Calu3 (cell line): ENCODE measurements at places on chromosomes 12 and 14.

DNA sequence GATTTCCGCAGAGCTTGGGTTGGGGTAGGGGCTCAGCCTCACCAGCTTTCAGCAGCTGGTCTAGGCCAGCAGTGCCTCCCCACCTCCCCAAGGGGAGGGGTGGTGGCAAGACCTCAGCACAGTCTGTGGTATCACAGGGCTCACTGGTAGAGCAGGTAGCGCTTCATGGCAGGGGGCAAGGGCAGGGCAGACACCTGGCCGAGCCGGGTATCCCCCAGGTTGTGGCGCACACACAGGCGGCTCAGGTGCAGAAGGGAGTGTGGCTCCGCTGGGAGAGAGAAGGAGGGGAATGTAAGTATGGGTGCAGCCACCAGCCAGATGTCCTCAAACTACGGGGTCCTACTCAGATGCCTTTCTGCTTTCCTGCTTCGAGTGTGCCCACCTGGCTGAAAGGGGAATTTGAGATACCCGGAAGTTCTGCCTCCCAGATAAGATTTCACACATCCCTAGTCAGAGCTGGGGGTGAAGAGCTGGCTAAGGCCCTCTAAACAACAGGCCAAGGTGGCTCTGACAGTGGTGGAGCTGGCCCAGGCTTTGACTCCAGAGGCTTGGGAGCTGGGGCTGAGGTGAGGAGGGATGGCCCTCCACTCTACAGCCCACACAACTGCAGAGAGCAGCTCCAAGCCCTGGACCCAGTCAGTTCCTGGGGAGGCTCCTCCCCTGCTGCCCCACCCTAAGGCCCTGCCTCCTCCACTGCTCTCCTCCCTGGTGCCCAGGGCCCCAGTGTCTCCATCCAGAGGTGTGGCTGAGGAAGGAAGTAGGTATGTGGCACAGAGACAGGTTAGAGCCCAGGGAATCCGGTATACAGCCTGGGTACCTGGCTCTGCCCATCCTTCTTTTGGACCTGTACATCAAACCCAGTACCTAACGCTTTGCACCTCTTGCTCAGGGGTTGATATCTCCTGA is 1.8 kb downstream of the SPSB2 start:
- DNase-seq: peak; percentile 74

- DNase-seq: no peak
Observed at GRCh38 chr12:111150921-111151840, 217.7 kb downstream of the PHETA1 start.

- DNase-seq: no peak
Observed at GRCh38 chr12:19288603-19289244, 150.6 kb upstream of the AEBP2 start.

DNA sequence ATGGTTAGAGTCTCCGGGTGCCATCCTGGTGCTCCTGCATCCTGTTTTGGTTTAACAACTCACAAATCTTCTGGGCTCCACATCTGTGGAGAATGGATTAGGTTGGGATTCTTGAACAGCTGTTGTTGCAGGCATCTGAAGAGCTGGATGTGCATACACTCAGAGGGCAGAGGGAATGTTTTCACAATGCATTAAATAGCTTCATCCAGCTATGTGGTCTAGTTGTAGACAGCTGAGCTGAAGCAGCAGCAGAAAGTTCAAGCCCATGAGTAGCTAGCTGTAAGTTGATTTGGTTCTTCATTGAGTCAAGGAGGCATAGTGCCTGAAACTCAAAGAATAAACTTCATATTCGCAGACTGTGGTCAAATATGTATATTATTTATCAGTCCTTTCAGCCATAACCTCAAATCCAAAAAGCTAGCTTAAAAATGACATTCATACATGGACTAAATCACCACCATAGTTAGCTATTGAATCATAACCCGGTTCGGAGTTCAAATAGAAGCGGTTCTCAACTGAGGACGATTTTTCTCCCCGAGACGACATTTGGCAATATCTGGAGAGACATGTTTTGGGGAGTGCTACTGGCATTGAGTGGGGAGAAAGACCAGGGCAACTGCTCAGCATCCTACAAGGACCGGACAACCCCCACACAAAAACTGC is 858 bp upstream of the ANKRD13A start:
- DNase-seq: no peak

DNA sequence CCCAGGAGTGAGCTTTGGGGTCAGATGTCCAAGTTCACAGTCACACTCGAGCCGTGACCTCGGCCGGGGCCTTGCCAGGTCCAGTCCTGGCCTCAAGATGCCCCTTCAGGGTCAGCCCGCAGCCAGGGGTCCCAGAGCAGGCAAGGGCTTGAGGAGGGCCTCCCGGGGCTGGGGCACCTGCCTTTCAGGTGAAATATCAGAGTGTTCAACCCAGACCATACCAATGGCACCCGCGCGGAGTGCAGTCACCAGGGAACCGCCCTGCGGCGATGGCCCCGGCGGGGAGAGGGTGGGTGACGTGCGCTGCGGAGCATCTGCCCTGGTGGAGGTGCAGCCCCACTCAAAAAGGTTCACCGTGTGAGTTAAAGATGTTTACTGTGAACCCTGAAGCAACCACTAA is 16.9 kb downstream of the LRCOL1 start:
- DNase-seq: peak; percentile 27

DNA sequence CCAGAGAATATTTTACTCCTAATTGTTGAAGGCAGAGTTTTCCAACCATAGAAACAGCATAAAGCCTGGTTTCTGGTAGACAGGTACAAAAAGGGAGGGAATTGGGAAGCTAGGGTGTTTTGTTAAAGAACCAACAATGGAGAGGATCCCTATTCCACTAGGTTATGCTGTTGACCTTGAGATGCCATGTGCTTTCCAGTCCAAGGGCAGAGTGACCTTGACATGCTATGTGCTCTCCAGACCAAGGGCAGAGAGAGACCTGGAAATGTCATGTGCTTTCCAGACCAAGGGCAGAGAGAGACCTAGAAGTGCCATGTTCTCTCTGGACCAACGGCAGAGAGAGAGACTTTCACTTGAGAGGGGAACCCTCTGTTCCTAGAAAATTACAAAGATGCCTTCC is 1043.8 kb upstream of the FBXO33 start:
- DNase-seq: no peak

GRCh38 chr12:22477894-22478287 is 66.5 kb downstream of the C2CD5 start:
- no peak for DNase-seq

DNA sequence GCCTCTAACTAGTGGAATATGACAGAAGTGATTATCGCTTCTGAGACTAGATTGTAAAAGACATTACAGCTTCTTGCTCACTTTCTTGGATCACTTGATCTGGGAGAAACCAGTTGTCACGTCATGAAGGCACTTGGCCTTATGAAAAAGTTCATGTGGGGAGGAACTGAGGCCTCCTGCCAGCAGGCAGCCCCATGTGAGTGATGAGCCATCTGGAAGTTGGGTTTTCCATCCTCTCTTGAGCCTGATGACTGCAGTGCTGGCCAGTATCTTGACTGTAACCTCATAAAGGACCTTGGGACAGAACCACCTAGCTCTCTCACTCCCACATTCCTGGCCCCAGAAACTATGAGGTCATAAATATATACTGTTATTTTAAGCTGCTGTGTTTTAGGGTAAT is 28.0 kb downstream of the TTLL5 start:
- DNase-seq: no peak

- DNase-seq: no peak
Observed at GRCh38 chr12:90622431-90622830, 332.5 kb downstream of the CCER1 start.

GRCh38 chr12:14979468-14979867 is 6.6 kb downstream of the PDE6H start:
- DNase-seq: no peak

- no peak for DNase-seq
Observed at GRCh38 chr12:57746025-57746424, 1.2 kb downstream of the TSPAN31 start.

DNA sequence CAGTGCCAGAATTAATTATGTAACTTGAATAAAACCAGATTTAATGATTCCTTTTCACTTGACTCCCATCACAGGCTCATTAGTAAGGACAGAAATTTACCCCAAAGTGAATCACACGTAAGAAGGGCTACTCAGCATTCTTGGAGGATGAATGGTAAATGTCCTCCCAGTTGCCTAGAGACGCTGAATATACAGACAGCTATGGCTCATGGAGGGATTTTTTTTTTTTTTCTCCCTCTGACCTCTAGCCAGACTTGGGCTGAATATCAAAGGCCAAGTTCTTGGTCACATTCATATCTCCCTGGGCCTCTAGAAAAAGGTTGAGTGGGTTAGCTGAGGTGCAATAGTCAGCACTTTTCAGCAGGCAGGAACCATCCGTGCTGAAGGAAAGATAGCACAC is 77.5 kb downstream of the PHLDA1 start:
- DNase-seq: peak; percentile 62

GRCh38 chr12:63915105-63915800 is 70.8 kb downstream of the SRGAP1 start:
- peak; percentile 26 for DNase-seq

DNA sequence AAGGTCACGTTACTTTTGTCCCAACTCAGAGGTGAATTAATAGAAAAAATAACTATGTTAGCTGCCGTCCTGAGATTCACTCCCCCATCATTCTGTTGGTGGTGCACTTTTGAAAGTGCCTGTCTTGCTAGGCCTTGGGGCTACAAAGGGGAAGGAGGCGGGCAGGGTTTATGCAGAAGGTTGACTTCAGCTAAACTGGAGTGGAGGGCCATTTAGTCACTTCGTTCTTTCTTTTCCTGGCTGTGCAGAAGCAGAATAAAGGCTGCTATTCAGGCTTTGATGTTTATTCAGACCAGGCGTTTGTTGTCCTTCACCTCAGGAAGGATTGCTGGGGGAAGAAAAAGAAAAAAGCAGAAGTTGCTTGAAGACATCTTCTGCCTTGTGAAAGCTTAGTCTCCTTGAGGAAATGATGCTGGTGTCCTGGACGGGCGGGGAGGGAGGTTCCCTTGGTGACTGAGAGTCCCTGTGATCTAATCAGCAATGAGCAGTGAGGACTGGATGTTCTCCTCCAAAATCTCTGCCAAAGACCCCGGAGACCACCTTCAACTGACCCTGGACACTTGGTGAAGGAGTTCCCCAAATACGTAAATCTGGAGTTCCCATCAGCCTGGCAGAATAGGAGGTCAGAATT is 4.0 kb downstream of the GLT1D1 start:
- DNase-seq: no peak

DNA sequence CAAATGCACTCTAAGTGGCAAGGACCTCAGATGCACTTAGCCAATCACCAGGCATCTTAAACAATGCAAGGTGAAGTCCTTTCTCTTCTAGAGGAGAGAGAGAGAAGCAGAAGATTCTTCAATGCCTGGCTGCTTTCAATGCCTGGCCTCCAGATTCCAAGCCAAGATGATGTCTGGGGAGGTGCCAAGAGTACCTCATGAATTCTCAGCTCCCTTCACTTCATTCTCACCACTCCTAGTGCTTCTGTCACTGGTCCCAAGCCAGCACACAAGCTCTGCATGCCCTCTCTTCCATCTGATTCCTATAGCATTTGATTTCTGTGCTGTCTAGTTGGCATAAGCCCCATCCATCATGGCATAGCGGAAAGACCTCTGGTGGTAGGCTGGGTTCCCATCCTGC is 225.0 kb downstream of the KSR2 start:
- no peak for DNase-seq

- DNase-seq: no peak
Observed at GRCh38 chr12:79873201-79873600, 61.7 kb downstream of the PPP1R12A start.

- peak; percentile 90 for DNase-seq
Observed at GRCh38 chr12:112149596-112149995, 24.2 kb downstream of the TRAFD1 start.

DNA sequence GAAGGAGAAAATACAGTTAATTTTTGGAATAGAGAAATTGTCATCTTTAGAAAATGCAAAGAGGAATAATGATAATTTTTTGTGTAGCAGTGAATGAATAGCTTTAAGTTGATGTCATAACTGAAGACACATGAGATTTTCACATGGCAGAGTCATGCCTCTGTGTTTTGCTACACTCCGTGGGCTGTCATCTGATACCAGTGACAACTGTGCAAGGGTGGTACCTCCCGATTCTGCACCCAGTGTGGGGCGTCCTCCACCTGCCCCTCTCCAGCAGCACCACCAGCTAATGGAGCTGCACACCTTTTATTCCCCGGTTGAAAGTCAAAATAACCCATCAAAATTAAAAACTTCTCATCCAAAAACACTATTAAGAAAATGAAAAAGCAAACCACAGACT is 47.2 kb downstream of the ANKRD9 start:
- DNase-seq: no peak

GRCh38 chr12:2640709-2641108 is 154.1 kb upstream of the FKBP4 start:
- DNase-seq: peak; percentile 52

DNA sequence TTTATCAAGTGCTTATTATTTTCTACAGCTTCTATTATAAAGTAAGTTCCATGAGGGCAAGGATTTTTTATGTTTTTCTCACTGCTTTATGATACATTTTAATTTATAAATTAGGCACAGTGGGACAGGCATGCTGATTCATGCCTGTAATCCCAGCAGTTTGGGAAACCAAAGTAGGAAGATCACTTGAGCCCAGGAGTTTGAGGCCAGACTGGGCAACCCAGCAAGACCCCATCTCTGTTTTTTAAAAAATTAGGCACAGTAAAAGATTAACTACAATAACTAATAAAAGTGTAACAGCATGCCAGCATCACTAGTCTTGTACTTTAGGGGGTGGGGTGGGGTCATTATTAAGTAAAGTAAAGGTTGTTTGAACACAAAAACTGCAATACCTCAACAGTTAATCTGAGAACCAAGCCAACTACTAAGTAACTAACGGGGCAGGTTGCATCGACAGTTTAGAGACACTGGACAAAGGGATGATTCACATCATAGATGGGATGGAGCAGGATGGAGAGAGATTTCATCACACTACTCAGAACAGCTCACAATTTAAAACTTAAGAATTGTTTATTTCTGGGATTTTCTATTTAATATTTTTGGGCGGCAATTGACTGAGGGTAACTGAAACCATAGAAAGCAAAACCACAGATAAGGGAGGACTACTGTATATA is 119.5 kb downstream of the PLEKHA5 start:
- DNase-seq: no peak

DNA sequence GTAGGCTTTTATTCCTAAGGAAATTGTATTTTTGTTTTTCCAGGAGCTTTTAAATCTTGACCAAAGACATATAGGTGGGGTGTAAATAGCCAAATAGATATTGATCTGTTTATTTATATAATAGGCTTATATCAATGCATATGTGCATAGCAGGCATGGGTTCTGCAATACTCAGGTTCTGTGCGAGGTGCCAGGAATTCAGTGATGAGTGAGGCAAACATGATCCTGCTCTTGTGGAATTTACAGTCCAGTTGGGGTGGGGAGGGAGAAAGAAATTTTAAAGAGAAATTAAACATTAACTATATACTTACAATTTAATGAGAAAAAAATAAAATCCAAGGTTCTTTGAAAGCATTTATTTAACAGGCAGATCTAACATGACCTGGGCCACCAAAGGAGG is 160.3 kb upstream of the HIF1A start:
- DNase-seq: no peak

- no peak for DNase-seq
Observed at GRCh38 chr14:72680853-72681640, 212.9 kb downstream of the DPF3 start.

DNA sequence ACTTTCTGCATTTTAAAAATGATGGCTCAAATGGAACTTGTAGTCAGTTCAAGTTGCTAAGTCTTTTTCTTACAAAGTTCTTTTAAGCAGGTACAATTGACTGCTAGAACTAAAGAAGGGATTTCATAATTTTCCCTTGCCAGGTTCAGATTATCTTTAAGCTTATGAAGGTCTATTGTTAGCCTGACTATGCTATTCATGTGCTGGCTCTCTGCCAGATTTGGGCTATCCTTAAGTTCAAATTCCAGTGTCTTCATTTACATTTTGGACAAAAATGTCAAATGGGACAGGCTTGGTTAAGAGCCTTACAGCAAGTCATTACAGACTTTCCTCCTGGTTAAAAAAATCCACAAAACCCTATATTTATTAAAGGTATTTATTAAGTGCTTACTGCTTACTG is 42.3 kb downstream of the INSM2 start:
- no peak for DNase-seq
